ENCODE measurements at places on chromosomes 7 and 10.

DNA sequence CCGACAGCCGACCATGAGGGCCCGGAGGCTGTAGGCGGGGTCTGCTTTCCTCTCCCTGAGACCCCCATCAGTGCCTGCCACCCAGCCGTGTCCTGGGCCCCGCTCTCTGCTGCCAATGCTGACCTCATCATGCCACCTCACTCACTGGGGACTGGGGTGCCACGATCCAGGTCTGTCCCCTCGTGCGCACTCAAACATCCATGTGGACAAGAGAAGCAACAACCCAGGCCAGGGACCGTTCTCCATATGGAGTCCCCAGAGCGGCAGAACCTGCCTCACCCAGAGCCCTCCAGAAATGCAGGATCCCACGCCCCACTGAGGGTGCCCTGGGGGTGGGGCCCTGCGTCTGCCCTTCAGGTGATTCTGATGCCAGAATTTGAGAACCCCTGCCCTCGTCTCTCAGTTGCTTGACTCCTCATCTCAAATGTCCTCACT, 210.0 kb upstream of the PPP2R2D start:
- no peak for DNase-seq

- no peak for DNase-seq
Observed at GRCh38 chr10:109341986-109342385, 581.3 kb downstream of the XPNPEP1 start.

DNA sequence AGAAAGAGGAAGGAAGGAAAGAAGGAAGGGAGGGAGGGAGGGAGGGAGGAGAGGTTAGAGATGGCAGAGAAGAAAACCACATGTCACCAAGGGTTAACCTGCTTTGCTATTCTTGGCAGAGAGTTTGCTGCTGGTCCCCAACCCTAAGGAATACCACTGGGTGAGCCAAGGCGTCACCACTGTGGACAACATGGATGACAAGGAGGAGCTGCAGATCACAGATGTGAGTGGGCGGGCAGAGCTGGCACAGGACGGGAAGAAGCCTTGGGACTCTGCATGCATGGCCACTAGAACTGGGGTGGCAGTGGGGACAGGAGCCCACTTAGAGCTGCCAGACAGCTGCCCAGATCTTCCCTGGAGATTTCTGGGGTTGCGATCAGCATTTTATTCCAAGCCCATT, 17.2 kb upstream of the MYH16 start:
- no peak for DNase-seq

- no peak for DNase-seq
Observed at GRCh38 chr10:80700252-80700651, 162.6 kb downstream of the SH2D4B start.

- no peak for DNase-seq
Observed at GRCh38 chr10:29773675-29774091, 138.9 kb upstream of the SVIL start.

DNA sequence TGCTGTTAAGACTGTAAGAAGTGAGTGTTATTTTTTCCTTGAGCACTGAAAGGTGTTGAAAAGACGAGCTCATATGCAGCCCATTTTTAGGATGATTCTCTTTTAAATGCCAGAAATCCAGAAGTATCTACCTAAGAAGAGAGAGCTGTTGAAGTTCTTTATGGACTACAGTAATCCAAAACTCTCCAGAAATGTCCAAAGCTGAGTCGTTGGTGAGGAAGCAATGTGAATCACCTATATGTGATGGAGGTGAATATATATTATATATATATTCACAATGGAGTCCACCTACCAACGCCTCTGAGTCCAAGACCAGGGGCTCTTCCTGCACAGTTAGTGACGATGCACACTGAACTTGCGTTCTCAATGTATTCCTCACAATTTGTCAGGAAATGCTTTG, 252.7 kb upstream of the PITRM1 start:
- no peak for DNase-seq

- DNase-seq, result no peak
Observed at GRCh38 chr7:19470031-19470430, 238.8 kb downstream of the POLR1F start.

DNA sequence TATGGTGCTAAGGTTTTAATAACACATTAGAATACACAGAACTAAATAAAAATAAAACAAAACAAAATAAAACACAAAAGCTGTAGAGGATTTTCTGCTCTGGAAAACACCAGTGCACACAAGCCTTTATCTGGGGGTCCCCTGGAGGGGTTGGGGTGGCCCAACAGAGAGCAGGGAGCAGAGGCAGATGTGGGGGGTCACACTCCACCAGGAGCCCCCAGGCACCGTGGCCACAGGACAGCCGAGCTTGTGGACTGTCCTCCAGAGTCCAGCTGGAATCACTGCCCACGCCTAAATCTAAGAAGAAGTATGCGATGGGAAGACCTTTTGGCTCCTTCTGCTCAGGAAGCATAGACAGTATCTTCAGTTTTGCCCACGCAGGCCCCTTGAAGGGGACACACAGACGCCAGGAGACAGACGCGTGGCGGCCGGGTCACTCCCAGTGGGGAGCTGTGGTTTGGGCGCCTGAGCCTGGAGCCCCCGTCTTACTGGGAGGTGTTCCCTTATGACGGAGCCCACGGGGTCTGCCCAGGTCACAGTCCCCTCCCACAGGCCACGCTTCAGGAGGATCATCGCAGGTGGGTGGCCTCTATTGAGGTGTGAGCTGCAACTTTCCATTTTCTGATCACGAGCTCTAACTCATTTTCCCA, 595.0 kb downstream of the PTPRN2 start:
- DNase-seq, result no peak

- peak; percentile 88 for DNase-seq
Observed at GRCh38 chr7:50534690-50535290, 30.4 kb downstream of the DDC start.

DNA sequence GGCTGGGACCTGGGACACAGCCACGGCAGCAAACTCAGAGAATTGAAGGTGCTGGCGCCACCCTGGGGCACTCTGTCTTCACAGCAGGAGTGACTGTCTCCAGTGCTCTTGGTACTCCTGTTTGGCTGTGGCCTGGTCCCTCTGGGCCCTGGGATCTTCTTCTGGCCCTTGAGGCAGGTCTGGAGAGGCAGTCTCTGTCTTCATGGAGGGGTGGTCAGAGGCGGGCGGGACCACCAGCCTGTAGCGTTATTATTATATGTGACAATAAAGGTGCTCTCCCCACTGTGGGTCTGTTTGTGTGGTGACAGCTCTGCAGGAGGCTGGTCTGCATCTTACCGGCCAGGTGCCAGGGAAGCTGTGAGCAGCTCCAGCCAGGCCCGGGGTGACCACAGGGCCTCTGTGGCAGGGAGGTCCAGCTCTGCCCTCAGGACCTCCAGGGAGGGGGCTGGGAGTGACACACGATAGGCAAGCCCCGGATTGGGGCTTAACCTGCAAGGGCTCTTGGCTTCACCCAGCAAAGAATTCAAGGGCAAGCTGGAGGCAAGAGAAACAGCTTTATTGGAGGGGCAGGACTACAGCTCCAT, 70.3 kb downstream of the MYL10 start:
- DNase-seq, result no peak

- DNase-seq, result no peak
Observed at GRCh38 chr7:14834883-14835282, 67.7 kb downstream of the DGKB start.
